ENCODE measurements at places on chromosomes 6 and 20.

DNA sequence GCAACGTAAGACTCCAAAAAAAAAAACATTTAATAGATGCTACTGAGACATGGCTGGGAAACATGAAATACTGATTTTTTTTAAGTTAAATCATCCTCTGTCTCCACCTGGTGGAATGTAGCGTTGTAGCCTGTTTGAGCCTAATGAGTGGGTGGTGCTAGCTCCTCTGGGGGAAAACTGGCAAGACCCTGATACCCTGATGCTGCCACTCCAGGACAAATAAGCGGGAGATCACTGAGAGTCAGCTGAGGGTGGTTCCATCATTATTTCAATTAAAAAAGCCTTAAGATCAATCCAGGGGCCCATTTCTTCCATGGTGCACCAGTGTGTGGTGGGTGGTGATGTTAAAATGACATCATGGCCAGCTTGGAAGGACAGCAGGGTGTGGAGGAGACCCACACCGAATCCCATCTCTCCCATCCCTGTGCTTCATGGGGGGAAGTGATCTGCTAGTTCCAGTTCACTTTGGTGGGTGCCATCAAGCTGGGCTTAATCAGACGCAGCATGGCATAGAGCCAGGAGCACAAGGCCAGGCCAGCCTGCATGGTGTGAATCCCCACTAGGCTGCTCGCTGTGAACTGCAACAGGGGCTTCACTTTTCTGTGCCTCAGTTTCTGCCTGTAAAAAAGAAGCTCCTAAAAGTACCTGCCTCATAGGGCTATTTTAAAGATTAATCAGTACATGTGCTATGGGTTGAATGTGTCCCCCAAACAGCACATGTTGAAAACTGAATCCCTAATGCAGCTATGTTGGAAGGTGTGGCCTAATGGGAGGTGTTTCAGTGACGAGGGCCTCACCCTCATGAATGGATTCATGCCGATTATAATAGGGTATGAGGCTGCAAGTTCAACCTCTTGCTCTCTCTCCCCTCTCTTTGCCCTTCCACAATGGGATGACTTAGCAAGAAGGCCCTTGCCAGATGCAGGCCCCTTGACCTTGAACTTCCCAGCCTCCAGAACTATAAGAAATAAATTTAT lies 13.0 kb upstream of the MRPS10 start:
- DNase-seq, result no peak

- DNase-seq, result no peak
Observed at GRCh38 chr6:26300828-26301227, 64.2 kb upstream of the BTN3A2 start.

GRCh38 chr6:147751232-147751631 lies 242.7 kb downstream of the SAMD5 start:
- DNase-seq, result no peak

- DNase-seq, result no peak
Observed at GRCh38 chr6:112443179-112444065, 96.3 kb downstream of the RFPL4B start.

- peak; percentile 57 for DNase-seq
Observed at GRCh38 chr6:21679761-21680265, 86.3 kb downstream of the SOX4 start.

GRCh38 chr6:12288211-12288618 lies 1.9 kb upstream of the EDN1 start:
- DNase-seq, result no peak

DNA sequence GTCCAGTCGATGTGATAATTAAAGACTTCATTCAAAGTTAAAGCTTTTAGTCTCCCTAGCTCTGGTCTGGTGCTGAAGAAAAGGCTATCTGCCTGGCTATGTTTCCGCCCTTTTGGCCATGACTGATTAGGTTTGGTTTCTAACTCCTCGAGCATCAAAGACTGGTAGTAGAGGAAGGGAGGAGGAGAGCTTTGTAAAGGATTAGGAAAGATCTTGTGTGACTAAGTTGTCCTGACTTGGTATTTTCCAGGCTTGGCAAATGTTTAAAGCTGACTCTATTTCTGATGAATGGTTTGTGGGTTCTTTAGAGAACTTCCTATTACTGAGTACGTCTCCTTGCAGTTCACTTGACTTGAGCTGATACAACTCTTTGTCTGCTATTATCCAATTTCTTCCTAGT lies 312.9 kb downstream of the GJA1 start:
- no peak for DNase-seq

DNA sequence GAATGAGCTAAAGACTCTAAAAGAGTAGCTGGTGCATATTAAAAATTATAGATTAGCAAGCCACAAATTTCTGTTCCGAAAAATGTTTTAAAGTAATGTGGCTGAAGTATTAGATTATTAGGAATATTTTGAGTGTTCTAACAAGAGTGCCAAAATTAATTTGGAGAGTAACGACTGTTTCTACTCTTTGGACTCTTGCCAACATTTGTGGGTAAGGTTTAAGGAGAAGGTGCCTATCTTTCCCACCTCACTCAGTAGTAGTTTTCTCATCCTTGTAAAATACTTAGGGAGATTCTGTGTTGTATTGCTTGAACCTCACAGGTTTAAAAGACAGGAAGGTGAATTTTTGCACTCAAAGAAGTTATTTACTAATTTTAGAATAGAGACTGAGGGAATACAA lies 5.0 kb downstream of the HSF2 start:
- no peak for DNase-seq

GRCh38 chr6:108952776-108953486 lies 104.7 kb downstream of the ARMC2 start:
- DNase-seq, result no peak

GRCh38 chr6:84457276-84457675 lies 229.8 kb upstream of the CEP162 start:
- no peak for DNase-seq
